ENCODE measurements at places on chromosomes 1 and 21. TPM values are rescaled to one million over a fixed set of nuclear protein-coding genes. Genes with fewer than 3 reads are reported as not detected.

Gene ERICH3
- total RNA-seq, result not detected

Gene TDRD10
- total RNA-seq, result not detected

Gene REG4
- total RNA-seq, result 15.3 TPM

Gene BGLAP
- 2.8 TPM for total RNA-seq

Gene ZNF695
- total RNA-seq, result 1.0 TPM

Gene SLC44A3
- not detected for total RNA-seq

Gene COL24A1
- total RNA-seq, result not detected

Gene GPR25
- 0.82 TPM for total RNA-seq

Gene CACNA1S
- total RNA-seq, result not detected

DNA sequence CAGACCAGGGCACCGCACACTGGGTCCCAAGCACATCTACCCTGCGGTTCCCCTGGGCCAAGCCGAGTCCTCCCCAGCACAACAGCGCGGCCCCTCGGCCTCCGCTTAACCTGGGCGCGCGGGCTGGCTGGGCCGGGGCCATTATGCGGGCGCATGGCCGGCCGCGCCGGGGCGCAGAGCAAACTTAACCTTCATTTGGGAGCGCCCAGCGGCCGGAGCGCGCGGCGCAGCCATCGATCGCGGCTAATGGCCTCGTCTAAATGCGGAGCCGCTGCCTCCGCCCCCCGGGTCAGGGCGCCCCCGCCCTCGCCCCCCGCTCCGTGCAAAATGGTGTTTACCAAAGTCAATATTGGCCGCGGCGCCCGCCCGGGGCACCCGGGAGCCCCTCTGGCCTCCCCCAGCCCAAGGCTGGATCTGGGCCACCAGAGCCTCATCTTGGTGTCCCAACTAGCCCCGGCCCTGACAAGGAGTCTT, 272.1 kb downstream of the TRABD2B start:
- no peaks in the 10 kb centered on the region for H3K36me3 ChIP-seq
- H3K27ac ChIP-seq, result no peak overlapping the region
- DNase-seq, result no peak
- H3K4me1 ChIP-seq, result peaks cover 6% of the 10 kb centered on the region

GRCh38 chr1:228360533-228361313, 45.9 kb downstream of the TRIM11 start:
- H3K27me3 ChIP-seq, result no peaks in the 10 kb centered on the region
- no peaks in the 10 kb centered on the region for H3K36me3 ChIP-seq
- DNase-seq, result no peak
- no peak overlapping the region for H3K4me3 ChIP-seq
- H3K27ac ChIP-seq, result no peak overlapping the region

DNA sequence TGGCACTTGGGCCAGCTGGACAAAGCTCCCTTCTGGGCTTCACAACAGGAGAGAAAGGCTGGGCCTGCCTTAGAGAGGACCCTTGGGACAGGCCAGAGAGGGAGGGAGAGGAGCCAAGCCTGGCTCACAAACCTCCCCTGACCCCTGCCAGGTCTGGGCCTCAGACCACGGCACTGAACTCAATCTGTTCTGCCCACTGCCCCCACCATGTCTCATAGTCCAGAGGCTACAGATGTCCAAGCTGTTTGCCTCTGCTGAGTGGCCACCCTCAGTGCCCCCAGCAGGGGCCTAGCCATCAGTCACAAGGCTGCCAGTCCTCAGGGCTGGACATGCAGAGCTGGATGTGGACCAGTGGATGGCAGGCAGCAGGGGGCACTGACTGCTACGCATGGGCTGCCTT, 13.0 kb upstream of the DMBX1 start:
- no peak for DNase-seq
- H3K27ac ChIP-seq, result no peak overlapping the region
- no peak overlapping the region for H3K4me3 ChIP-seq
- no peaks in the 10 kb centered on the region for H3K36me3 ChIP-seq
- H3K27me3 ChIP-seq, result peaks cover 34% of the 10 kb centered on the region
- no peaks in the 10 kb centered on the region for H3K4me1 ChIP-seq

GRCh38 chr1:167605576-167605975, 24.5 kb upstream of the RCSD1 start:
- H3K4me1 ChIP-seq, result peaks cover 28% of the 10 kb centered on the region
- H3K27me3 ChIP-seq, result no peaks in the 10 kb centered on the region
- no peak overlapping the region for H3K27ac ChIP-seq
- no peak for DNase-seq
- no peak overlapping the region for H3K4me3 ChIP-seq

DNA sequence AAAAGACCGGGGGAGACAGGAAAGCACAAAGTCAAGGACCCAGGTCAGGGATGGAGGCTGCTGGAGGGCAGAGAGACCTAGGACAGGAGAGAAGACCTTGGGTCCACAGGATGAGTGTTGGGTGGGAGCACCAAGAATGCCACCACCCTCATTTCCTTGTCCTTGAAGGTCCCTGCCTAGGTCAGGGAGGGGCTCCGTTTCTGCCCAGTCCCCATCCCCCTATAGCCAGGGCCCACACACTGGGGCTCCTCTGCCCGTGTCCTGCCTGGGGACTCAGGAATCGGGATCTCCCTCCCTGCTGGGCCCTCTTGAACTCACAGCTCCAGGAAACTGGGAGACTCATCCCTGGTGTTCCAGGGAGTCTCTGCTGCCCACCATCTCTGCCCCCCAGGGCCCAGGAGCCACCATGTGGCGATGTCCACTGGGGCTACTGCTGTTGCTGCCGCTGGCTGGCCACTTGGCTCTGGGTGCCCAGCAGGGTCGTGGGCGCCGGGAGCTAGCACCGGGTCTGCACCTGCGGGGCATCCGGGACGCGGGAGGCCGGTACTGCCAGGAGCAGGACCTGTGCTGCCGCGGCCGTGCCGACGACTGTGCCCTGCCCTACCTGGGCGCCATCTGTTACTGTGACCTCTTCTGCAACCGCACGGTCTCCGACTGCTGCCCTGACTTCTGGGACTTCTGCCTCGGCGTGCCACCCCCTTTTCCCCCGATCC, 584 bp downstream of the TINAGL1 start:
- no peaks in the 10 kb centered on the region for H3K4me1 ChIP-seq
- H3K27ac ChIP-seq, result no peak overlapping the region
- no peaks in the 10 kb centered on the region for H3K36me3 ChIP-seq
- H3K4me3 ChIP-seq, result no peak overlapping the region
- peaks cover 4% of the 10 kb centered on the region for H3K27me3 ChIP-seq

- peak overlapping the region; percentile 91 for H3K4me3 ChIP-seq
- H3K36me3 ChIP-seq, result peaks cover 28% of the 10 kb centered on the region
- peak; percentile 53 for DNase-seq
- H3K4me1 ChIP-seq, result peaks cover 26% of the 10 kb centered on the region
- H3K27me3 ChIP-seq, result no peaks in the 10 kb centered on the region
These were observed 546 bp downstream of the DONSON start for GRCh38 chr21:33587792-33588484.

DNA sequence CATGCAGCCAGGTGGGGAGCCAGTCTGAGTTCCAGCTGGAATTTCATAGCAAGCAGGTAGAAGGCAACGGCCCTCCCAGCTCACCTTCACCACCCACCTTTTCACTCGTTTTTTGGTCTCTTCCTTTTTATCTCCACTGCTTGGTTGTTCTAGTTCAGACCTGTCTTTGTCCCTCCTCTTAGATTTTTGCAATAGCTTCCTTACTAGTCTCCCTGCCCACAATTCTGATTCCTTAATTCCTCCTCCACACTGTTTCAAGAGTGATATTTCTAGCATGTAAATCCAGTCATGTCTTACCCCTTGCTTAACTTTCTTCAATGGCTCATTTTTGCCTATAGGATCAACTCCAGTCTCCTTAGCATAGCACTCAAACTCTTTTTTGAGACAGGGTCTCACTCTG, 119.6 kb downstream of the TMEM53 start:
- DNase-seq, result no peak
- H3K4me1 ChIP-seq, result no peaks in the 10 kb centered on the region
- no peak overlapping the region for H3K27ac ChIP-seq

- peaks cover 10% of the 10 kb centered on the region for H3K27me3 ChIP-seq
- peaks cover 33% of the 10 kb centered on the region for H3K4me1 ChIP-seq
- no peak overlapping the region for H3K4me3 ChIP-seq
- no peak overlapping the region for H3K27ac ChIP-seq
- no peak for DNase-seq
These were observed 2.5 kb upstream of the POGK start for GRCh38 chr1:166836733-166837132.

- no peak for DNase-seq
- H3K4me1 ChIP-seq, result peaks cover 76% of the 10 kb centered on the region
- H3K27me3 ChIP-seq, result no peaks in the 10 kb centered on the region
- H3K27ac ChIP-seq, result peak overlapping the region; percentile 80
- peaks cover 28% of the 10 kb centered on the region for H3K36me3 ChIP-seq
These were observed 2.5 kb downstream of the SHISAL2A start for GRCh38 chr1:52635321-52636089.

DNA sequence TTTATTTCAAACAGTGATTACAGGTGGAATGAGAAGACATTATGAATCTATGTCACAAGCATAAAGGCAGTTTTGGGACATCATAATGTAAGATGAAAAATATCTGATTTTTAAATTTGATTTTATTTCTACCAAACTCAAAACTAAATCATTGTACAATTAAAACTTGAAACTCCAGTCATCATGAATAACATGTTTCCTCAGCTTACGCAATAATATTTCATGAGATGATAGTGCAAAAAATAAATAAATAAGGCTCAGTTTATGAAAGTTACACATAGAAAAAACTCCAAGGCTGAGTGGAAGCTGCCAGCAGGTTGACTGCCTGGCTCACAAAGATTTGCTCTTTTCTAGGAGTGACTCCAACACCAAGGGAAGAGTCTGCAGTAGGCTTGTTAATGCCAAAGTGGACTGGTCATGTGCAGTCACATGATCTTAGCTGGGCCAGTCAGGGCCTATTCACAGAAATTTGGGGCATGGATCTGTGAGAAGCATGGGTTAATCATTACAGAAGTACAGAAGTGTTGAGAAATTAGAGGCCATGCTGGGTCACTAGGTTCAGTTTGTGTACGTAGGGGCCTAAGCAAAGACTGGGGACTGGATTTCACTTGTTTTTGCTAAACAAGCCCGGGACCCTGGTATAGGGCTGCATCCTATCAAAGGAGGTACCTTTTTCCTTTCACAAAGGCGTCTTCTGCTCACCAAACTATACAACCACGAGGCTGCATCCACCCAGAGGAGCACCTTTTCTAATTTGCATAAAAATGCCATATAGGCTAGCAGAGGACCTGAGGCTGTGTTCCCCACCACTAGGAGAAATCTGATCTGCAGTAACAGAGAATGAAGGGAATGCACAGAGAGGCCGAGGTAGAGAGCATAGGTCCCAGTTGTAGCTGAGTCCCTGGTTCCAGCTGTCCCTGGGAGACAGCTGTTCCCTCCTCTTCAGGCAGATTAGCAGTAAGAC, 4.9 kb upstream of the ABCA4 start:
- H3K27ac ChIP-seq, result no peak overlapping the region
- DNase-seq, result no peak
- peaks cover 17% of the 10 kb centered on the region for H3K27me3 ChIP-seq
- H3K4me1 ChIP-seq, result no peaks in the 10 kb centered on the region
- no peaks in the 10 kb centered on the region for H3K36me3 ChIP-seq
- H3K4me3 ChIP-seq, result no peak overlapping the region

GRCh38 chr1:69305621-69306020, 262.1 kb upstream of the LRRC7 start:
- no peak overlapping the region for H3K4me3 ChIP-seq
- no peaks in the 10 kb centered on the region for H3K36me3 ChIP-seq
- no peak for DNase-seq
- no peaks in the 10 kb centered on the region for H3K27me3 ChIP-seq
- H3K27ac ChIP-seq, result no peak overlapping the region
- no peaks in the 10 kb centered on the region for H3K4me1 ChIP-seq

- H3K4me3 ChIP-seq, result no peak overlapping the region
- no peaks in the 10 kb centered on the region for H3K4me1 ChIP-seq
- no peaks in the 10 kb centered on the region for H3K27me3 ChIP-seq
- no peaks in the 10 kb centered on the region for H3K36me3 ChIP-seq
- DNase-seq, result no peak
These were observed 46.5 kb downstream of the HLX start for GRCh38 chr1:220925707-220926106.

DNA sequence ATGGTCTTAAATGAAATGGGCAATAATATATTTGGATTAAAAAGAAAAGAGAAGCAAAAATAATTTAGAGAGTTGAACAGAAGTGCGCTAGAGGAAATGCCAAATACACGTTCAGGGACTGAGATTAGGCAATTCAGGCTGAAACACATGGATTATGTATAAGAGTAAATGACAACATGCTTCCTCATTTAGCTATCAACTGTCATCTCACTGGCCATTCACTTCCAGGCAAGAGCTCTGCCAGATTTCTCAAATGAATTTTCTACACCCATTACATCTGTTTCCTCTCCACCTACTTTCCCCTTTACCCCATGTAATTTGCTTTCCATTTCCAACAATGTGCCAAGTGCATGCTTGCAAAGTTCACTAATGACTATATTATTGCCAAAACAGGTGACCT, 582.4 kb downstream of the LTN1 start:
- no peaks in the 10 kb centered on the region for H3K4me1 ChIP-seq
- no peak overlapping the region for H3K4me3 ChIP-seq
- H3K36me3 ChIP-seq, result no peaks in the 10 kb centered on the region

DNA sequence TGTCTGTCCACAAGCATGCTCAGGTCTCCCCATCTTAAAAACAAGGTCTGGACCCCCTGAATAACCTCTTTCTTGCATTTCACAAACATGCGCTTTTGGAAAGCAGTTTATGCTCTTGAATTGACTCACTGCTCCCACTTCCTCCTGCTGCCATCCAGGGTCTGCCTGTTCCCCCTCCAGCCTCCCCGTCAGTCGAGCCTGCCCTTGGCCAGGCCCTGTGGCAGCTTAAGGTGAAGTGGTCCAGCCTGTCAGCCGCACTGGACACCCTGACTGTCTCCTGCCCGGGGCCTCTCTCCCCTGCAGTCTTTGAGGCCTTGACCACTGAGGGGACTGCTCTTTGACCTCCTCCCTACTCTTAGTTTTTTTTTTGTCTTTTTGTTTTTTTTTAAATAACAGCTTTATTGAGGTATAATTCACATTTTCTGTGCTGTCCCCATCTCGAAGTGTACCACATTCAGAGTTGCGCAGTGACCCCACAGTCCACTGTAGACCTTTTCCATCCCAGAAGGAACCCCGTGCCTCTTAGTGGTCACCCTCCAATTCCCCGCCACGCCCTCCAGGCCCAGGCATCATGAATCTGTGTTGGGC, 18.3 kb downstream of the GPR137B start:
- peaks cover 23% of the 10 kb centered on the region for H3K4me1 ChIP-seq
- H3K27me3 ChIP-seq, result no peaks in the 10 kb centered on the region
- peak overlapping the region; percentile 9 for H3K27ac ChIP-seq
- H3K36me3 ChIP-seq, result peaks cover 21% of the 10 kb centered on the region

DNA sequence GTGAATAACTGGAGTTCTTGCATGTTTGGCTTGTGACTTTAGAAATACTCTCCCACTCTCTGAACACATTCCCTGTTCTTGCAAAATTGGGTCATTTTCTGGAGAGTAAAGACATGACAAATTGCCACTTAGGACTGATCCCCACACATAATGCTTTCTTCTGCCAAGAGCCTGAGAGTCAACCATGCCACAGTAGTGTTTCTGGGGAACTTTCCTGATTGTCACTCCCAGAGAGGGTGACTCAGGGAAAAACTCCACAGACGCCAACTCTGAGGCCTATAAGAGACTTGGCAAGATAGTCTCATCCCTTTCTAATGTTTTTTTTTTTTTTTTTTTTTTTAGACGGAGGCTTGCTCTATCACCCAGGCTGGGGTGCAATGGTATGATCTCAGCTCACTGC, 157.8 kb downstream of the ATG4C start:
- DNase-seq, result no peak
- H3K27me3 ChIP-seq, result peaks cover 7% of the 10 kb centered on the region
- no peak overlapping the region for H3K27ac ChIP-seq
- no peaks in the 10 kb centered on the region for H3K4me1 ChIP-seq
- H3K36me3 ChIP-seq, result no peaks in the 10 kb centered on the region

Measured in activated CD8-positive, alpha-beta T cell treated with anti-CD3 and anti-CD28 coated beads, Interleukin-2, amount 10 ng/mL, durations not matched to agents 7 days and 5 days (primary cell).